ENCODE measurements at places on chromosomes 4 and X.
A peak's percentile ranks its signal among the peaks of the same experiment; 100 is the strongest.

DNA sequence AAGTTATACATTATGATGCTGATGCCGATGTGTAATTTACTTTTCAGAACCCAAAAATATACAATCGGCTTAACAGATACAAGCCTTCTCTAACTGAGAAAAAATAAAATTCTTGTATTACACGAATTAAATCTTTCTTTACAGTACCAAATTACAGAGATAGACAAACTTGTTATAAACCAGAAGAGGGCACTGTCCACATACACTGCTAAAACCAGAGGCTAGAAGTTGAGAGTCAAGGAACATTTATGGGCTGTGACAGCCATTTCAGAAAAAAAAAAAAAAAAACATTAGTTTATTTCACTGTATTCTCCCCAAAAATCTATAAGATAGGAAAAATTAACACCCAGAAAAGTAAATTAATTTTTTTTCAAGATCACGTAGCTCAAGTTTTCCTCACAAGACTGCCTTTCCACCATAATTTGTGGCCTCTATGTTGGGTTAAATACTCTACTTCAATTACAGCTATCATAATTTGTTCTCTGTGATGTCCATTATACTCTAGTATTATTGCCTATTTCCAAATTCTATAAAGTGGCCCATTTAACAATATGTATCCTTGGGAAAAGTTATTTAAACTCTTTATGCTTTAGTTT lies 12.0 kb downstream of the EREG start:
- peak; percentile 61 for DNase-seq

GRCh38 chr4:26191353-26191752 lies 129.5 kb upstream of the RBPJ start:
- DNase-seq = no peak

DNA sequence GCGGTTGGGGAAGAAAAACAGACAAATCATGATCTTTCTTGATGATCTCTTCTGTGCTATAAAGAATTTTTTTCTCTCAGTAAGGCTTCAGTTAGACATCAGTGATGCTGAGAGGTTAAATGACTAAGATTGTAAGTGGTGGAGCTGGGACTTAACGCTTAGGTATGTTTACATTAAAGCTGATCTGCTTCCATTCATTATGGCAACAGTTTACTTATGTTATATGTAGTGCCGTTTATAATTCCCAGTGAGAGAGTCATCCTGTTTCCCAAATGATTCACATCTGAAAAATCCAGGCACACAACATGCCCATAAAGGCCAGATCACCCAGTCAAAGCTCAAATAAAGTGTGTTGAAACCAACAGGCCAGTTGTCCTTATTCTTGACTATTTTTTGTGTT lies 50.1 kb downstream of the CENPVL3 start:
- DNase-seq = no peak

DNA sequence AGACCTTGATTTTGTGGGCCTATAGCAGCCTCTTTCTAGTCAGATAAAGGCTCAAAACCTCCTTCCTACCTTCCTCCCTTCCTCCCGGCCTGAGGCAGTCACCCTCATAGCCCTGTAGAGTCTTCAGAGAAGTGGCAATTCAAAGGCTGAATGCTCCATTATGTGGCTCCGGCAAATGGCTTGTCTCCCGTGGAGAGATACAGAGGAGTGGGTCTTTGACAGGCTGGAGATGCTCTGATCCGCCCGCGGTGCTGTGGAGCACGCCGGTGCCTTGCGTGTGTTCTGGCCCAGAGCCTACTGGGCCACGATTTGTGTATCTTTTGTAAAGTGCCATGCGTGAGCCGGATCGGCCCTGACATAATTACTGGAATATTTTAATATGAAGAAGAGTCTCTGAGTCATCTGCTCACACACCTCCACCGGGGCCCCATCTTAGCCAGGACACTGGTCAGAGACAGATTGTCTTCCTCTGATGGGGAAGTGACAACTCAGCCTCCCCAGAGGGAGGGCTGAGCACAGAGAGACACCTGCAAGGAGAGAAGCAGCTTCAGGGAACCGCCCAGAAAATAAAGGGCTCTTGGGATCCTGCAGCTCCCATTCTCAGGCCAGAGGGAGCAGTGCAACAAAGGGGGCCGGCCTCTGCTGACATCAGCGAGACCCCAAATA lies 88.7 kb downstream of the DCTD start:
- no peak for DNase-seq

GRCh38 chr4:108361886-108362285 lies 193.2 kb upstream of the LEF1 start:
- no peak for DNase-seq

GRCh38 chr4:6561173-6561516 lies 13.8 kb upstream of the MAN2B2 start:
- no peak for DNase-seq

DNA sequence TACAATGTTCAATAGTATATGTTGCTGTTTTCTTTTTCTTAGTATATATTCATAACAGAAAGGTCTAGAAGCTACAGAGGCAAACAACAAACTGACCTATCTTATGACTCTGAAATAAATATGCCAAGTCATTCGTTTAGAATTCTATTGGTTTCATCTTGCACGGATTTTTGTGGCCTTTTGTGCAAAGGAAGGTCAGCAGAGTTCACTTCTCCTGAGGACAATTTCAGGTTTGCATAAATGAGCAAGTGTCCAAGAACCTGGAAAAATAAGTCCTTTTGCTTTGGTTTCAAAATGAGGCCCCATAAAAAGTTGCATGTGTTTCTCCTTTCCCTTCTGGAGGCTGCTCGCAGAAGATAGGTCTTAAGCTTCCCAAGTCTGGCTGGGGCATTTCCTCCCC lies 156.9 kb downstream of the APBB2 start:
- no peak for DNase-seq

DNA sequence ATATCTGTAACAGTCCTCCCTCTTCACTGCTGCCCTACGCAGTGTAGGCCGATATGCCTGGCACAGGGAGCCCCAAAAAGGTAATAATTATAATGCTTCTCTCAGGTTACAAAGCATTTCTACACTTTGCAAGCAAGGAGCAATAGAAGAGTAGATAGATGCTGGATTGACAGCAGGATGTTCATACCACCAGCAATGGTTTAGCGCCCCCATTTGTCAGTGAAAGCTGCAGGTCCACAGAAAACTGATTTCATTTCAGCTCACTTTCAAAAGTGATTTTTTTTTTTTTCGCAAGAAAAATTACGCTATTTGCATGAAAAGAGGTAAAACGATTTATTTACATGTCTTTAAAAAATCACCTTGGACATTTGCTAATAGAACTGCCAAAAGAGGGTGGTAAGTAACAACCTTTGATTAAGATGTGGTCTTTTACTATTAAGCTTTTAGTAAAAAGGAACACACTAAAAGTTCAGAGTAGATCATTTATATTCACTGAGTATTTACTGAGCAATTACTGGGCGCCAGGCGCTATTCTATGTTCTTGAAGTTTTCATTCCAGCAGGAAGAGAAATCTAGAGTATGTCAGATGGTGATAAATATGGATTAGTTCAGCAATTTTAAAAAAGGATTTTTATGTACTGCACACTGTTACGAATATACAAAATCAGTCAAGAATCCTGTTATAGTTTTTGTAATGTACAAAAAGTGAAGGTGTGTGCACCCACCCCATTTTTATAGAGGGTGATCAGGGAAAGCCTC lies 34.4 kb downstream of the HPF1 start:
- no peak for DNase-seq

DNA sequence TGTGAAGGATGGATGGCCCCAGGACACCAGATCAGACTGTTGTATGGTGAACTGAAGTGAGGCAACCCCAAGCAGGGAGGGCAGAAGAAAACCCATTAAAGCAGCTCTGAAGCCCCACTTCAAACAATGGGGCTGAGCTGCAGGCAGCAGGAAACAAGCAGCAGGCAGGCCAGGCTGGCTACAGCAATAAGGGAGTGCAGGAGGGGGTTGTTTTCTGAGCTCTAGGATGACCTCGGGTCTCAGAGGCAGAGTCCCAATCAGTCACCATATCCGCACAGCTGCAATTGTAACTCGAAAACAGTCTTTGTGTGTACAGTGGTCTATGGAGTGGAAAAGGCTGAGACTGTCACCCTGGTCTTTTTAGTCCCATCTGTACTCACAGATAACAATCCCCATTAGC lies 90.4 kb downstream of the COL4A6 start:
- DNase-seq = no peak

DNA sequence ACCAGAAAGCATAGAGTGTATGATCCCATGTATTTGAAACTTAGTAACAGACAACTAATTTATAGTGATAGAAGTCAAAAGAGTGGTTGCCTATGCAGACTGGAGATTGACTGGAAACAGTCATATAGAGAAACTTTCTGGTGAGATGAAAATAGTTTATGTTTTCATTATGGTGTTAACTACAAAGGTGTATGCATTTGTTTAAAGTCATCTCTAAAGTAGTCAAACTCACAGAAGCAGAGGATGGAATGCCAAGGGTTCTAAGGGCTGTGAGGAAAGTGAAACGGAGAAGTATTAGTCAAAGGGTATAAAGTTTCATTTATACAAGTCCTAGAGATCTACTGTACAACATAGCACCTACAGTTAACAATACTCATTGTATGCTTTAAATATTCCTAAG lies 45.8 kb downstream of the ENOX2 start:
- DNase-seq = no peak

DNA sequence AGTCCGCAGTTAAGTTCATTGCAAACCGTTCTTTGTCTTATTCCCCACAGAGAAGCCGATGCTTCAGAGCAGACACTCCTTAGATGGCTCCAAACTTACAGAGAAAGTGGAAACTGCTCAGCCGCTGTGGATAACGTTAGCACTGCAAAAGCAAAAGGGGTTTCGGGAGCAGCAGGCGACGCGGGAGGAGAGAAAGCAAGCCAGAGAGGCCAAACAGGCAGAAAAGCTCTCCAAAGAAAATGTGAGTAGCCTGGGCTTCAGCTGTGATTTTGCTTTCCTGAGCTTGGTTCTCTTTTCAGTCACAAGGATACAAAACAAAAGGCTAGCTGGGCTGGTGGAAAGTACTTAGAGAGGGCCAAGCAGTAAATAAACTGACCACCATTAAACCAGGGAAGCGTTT lies 64.0 kb downstream of the AASDH start:
- no peak for DNase-seq

DNA sequence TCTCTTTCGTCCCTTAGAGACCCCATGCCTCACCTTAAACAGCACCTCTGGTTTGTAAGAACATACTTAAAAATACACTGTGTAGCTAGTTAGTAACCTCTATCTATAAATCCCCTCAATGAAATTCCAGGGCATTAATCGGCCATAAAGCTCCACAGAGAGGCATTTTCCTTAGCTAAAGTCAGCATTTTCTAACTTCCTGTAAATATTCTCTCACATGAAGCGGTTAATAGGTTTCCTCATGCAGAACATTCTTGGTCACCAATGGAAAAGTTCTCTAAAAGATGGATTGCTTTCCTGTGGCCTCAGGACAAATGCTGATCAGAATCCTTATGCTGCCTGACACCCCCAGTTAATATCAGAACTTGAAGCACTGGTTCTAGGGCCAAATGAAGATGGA lies 248.6 kb upstream of the BOD1L1 start:
- no peak for DNase-seq

All from NCI-H460 (cell line).